ENCODE measurements at places on chromosomes 7 and 10.

GRCh38 chr7:45080265-45080957 is 8.4 kb downstream of the NACAD start:
- DNase-seq = peak; percentile 22

- no peak for DNase-seq
Measured at GRCh38 chr7:98881561-98882315, 3.4 kb downstream of the TRRAP start.

- DNase-seq = no peak
Measured at GRCh38 chr10:129745186-129745750, 218.8 kb downstream of the EBF3 start.

DNA sequence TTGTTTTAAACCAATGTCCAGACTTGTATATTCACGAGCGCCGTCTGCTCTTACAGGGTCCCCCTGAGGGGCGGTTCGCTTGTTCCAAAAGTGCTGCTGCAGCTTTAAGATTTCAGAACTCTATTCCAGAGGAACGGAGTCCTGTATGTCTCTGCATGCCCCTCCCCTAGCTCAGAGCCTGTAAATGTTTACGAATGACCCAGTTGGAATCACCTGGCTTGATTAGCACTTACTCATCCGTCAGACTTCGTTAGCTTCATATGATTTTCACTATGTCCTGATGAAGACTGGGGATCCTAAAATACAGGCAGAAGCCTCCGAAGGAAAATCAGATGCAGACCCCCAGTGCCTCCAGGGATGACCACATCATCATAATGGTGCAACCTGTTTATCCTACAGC is 4.5 kb upstream of the CHST15 start:
- DNase-seq = no peak

- DNase-seq = no peak
Measured at GRCh38 chr10:112653851-112654250, 206.8 kb downstream of the VTI1A start.

GRCh38 chr7:137578541-137578940 is 235.0 kb upstream of the PTN start:
- DNase-seq = no peak

GRCh38 chr10:78626471-78626870 is 442.3 kb upstream of the ZMIZ1 start:
- DNase-seq = no peak

- no peak for DNase-seq
Measured at GRCh38 chr10:126397156-126397555, 8.9 kb upstream of the ADAM12 start.

DNA sequence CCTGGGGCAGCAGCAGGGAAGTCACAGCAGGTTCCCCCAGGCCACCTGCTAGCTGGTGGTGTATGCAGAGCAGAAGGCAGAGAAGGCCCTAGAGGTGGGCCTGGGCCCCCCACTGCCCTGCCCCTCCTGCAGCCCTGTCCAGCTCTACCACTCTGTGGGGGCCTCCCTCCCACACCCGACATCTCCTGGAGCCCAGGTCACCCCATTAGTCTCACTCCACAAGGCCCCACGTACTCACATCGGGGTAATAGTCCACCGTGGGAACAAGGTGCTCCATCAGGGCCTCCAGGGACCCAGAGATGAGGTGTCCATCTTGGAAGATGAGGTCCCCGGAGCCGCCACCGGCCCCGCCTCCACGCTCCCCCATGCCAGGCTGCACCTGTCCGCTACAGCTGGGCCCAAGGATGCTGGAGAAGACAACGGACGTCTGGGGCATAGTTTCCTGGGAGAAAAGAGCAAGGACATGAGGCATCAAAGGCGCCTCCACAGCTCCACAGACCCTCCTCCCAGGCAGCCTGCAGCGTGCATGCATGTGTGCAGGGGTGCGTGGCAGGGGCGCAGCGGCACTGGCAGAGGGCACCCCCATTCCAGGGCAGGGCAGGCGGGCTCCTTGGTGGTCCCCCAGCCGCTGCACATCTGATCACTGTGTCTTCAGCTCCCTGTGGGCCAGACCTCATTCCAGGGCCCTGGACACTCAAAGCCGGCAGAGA is 61.0 kb downstream of the RASGEF1A start:
- peak; percentile 13 for DNase-seq

DNA sequence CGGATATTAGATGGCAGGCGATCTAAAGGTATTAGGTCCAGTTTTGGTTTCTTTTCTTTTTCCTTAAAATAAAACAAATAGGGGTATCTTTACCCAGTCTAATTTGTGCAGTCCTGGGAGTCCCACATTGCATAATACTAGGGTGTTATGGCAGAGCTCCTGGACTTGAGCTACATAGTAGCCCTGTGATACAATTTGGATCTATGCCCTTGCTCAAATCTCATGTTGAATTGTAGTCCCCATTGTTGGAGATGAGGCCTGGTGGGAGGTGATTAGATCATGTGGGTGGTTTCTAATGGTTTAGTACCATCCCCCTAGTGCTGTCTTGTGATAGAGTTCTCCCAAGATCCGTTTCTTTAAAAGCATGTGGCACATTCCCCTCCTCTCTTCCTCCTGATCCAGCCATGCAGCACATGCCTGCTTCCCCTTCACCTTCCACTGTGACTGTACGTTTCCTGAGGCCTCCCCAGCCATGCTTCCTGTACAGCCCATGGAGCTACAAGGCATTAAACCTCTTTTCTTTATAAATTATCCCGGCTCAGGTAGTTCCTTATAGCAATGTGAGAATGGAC is 141.9 kb downstream of the RPS24 start:
- DNase-seq = no peak

DNA sequence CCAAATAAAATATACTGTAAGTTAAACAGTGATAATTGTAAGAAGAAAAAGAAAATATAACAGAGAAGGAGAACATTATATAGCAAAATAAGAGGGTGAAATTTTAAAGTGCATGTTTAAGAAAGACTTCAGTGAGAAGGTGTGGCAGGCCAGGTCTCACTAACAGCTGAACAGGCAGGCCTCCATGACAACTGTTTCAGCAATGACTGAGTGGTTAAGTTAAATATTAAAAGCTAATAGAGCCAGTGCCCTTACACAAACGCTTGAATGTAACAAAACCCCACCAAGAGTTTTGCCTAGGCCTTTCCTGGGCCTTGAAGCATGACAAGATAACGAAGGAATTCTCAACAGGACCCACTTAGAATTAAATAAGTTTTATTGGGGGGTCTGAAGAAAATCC is 32.6 kb downstream of the CFAP43 start:
- no peak for DNase-seq

DNA sequence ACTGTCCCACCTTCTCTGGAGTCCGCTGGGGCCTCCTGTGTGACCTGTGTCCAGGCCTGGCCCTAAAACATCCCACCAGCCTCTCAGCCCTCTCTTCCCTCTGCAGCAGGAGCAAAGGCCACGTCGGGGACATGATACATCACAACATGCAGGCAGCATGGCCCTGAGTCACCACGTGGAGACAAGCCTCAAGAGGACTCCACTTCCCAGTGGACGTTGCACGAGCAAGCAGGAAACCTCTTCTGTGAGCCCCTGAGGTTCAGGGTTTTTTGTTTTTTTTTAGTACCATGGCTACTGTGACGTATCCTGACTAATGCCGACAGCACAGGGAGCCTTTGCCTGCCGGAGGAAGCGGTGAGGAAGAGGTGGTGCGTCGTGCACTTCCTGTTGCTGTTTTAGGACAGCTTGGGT is 165.9 kb downstream of the DNAJB6 start:
- no peak for DNase-seq

GRCh38 chr10:102644646-102645387 is 538 bp downstream of the TRIM8 start:
- DNase-seq = peak; percentile 86
